Mucosa of gallbladder (tissue), 1 donor: ENCODE measurements at places on chromosomes 3 and 15. TPM values are rescaled to one million over a fixed set of nuclear protein-coding genes. Genes with fewer than 3 reads are reported as not detected.

GRCh38 chr3:49529567-49529966, 24.7 kb upstream of the BSN start:
- no peak for DNase-seq

GRCh38 chr15:63283126-63283525, 5.7 kb downstream of the APH1B start:
- no peak for DNase-seq

GRCh38 chr3:112643621-112644240, 2.8 kb upstream of the CCDC80 start:
- DNase-seq = no peak

DNA sequence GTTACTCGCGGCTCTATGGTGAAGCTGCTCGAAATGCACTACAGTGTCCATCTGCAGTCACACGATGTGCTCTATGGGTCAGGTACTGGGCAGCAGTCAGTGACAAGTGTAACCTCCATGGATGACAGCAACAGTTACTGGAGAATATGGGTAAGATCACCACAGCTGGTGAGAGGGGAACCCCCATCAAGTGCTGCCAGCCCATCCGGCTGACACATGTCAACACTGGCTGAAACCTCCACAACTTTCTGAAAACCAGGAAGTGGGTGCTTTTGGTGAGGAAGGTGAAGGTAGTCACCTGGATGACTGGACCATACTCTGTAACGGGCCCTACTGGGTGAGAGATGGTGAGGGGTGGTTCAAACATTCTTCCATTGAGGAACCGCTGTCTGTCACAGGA, 87.4 kb upstream of the C15orf39 start:
- DNase-seq = no peak

- no peak for DNase-seq
Observed at GRCh38 chr15:101387574-101387973, 92.5 kb upstream of the SNRPA1 start.

GRCh38 chr3:69941037-69941436, 58.5 kb upstream of the SAMMSON start:
- DNase-seq = no peak

- DNase-seq = no peak
Observed at GRCh38 chr15:74605795-74606150, 9.9 kb upstream of the CLK3 start.

DNA sequence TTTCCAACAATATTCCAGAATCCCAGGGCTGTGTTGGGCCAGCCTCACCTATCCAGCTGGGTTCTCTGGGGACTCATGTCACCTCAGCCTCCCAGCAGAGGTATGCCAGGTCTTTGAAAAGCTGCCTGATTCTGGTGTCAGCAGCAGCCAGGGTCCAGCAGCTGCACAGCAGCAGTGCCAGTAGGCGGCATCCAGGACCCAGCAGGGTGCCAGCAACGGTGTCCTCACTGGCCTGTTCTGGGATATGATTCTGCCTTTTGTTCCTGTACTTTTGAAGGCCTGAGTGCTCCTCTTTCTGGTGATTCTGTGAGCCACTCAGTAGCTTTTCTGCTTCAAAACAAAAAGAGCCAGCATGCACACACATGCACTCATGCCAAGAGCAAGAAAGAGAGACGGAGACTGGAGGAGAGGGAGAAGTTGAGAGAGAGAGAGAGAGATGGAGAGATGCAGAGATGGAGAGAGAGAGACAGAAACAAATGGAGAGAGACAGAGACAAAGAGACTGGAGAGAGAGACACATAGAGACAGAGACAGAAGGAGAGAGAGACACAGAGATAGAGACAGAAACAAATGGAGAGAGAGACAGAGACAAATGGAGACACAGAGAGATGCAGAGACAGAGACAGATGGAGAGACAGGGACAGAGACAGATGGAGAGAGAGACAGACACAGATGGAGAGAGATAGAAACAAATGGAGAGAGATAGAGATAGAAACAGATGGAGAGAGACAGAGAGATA, 205.7 kb downstream of the UACA start:
- DNase-seq = no peak

DNA sequence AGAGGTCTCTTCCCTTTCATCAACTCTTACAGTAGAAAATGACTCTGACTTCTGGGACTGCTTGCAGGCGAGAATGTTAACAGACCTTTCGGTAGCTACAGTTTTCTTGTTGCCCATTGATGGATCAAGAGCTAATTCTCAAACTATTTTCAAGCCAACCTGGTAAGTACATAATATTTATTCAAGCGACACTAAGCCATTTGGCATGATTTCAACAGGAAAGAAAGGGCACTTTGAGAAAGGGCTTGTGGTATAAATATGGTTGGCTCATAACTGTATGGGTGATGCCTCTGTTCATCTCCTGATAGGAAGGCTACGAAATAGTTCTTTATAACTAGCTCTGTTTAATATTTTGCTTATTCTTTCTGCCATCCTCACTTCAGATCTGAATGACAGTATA, 196.2 kb upstream of the CNTN4 start:
- DNase-seq = no peak

DNA sequence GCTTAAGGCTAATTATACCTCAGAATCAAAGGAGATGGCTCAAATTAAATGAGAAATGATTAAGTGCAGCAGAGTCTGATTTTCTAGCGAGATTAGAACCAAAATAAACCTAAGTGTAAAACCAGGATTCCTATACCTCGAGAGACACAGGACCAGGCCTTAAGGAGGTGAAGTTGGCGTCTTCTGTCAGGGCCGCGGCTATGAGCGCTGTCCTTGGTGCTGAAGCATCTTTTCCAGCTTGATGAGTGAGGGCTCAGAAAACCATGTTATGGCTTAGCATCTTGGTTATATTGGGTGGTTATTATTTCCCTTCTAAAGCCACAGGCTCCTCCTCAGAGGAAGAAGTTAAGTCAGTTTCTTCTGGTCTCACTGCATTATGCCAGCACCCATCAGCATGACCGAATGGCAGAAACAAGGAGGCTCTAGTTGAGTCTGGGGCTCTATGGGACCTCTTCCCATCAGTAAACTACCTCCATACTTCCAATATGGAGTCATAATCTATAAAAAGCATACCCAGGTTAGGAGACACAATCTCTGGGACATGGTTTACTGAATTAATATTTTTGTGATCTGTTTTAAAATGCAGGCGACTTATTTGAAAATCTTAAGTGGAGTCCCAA, 120.1 kb upstream of the NMNAT3 start:
- peak; percentile 59 for DNase-seq

GRCh38 chr3:98982351-98982750, 80.9 kb upstream of the DCBLD2 start:
- DNase-seq = no peak

DNA sequence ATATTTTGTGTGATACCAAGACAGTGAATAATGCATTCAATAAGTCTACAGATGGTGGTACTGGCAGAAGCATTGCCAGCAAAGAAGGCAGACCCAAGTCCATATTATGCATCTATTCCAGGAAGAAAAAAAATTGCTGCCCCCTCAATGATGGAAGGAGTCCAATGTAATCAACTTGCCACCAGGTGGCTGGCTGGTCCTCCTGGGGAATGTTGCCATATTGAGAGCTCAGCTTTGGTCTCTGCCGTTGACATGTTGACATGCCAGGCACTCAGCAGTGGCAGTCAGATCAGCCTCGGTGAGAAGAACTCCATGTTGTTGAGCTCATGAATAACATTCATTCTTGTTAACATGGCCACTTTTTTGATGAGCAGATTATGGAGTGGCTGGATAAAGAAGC, 298.5 kb downstream of the IGSF11 start:
- DNase-seq = no peak

DNA sequence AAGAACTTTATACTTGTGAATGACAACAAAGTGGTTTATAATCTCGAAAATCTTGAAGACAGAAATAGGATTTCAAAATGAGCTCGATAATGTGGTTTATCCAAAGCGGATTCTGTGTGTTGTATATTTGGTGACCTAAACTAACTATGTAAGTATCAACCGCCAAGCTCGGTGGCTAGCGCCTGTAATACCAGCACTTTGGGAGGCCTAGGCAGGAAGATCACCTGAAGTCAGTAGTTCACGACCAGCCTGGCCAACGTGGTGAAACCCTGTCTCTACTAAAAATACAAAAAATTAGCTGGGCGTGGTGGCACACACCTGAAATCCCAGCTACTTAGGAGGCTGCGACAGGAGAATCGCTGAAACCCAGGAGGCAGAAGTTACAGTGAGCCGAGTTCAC, 2.2 kb downstream of the ATP13A3 start:
- DNase-seq = no peak

DNA sequence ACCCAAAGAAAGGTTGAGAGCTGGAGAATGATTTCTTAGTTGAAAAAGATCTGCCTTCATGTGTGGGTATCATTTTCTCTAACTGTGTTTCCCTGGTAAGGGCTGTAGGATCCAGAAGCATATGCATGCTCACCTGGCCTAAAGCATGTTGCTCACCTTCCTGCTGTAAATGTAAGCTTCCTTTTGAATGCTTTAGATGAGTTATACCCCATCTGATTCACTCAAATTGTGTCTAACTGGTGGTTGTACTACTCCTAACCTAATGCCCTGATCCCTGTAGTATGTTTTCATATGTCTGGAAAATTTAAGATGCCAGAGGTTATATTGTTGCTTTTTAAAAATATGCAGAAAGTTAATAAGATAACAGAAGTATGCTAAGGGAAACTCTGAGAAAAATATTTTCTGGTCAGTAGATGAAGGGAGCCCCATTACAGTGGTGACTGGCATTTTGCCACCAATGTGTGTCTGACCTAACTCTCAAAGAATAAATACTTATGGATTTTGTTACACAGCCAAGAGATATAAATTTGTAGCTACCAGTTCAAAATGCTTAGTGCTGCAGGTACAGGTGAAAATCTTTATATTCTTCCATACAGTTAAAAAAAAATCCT, 7.7 kb downstream of the FILIP1L start:
- DNase-seq = no peak

DNA sequence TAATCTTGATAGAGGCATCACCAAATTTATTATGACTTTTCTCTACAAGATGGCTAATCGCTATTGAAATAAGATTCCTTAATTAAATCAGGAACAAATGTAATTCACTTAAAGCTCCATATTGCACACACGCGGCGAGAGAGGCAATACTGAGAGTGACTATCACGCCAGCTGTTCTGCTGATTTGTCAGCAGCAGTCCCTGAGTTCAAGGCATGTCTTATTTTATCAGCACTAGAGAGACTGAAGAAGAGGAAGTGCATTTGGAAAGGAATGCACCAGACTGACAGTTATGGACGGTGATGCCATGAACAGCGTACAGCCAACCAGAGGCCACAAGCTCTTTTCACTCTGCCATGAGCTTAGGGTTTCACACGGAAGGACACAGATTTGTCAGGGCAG, 83.6 kb upstream of the SLCO3A1 start:
- DNase-seq = no peak

POC1A gene
- 3.4 TPM for total RNA-seq

LMLN gene
- total RNA-seq = 8.1 TPM
